ENCODE measurements at places on chromosomes 16 and 17.
A peak's percentile ranks its signal among the peaks of the same experiment; 100 is the strongest.

GRCh38 chr16:22692916-22693637 lies 120.9 kb upstream of the HS3ST2 start:
- DNase-seq: no peak

- peak; percentile 64 for DNase-seq
These were observed 6.6 kb downstream of the KCNAB3 start for GRCh38 chr17:7922845-7923628.

GRCh38 chr16:5193861-5194260 lies 96.3 kb upstream of the EEF2KMT start:
- no peak for DNase-seq

GRCh38 chr17:30517786-30518185 lies 40.6 kb downstream of the GOSR1 start:
- peak; percentile 8 for DNase-seq

GRCh38 chr17:35089586-35090296 lies 26.2 kb upstream of the RFFL start:
- DNase-seq: peak; percentile 65

DNA sequence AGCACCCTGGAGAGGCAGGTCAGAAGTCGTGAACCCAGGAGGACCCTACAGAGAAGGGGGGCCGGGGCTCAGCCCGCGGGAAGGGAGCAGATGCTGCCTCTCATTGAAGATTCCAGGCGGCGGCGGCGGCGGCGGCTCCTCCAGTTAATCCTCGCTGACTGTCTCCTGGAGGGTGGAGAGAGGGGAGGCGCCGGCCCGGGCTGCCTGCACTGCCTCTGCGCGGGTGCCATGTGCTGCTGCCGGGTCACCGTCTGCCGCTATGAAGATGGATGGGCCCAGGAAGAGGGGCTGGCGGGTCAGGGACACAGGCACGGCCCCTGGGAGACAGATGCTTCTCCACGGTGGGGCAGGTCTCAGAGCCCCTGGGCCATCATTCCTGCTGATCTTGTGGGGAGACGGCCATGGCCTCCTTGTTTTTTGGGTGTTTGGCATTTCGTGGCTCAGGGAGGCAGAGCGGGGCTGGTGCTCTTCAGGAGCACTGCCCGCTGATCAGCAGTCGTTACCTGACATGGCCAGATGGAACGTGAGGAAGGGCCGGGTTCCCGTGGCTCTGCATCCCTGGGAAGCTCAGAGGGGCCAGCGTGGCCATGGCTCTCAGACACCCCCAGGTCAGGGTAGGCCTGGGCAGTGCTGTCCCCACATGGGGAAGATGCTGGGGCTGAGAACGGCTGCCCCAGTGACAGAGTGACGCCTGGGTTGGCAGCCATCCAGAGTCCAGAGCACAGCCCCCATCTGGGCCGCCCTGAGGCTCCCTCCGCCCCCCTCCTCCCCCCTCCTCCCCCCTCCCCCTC lies 36.1 kb downstream of the GINS2 start:
- peak; percentile 42 for DNase-seq

DNA sequence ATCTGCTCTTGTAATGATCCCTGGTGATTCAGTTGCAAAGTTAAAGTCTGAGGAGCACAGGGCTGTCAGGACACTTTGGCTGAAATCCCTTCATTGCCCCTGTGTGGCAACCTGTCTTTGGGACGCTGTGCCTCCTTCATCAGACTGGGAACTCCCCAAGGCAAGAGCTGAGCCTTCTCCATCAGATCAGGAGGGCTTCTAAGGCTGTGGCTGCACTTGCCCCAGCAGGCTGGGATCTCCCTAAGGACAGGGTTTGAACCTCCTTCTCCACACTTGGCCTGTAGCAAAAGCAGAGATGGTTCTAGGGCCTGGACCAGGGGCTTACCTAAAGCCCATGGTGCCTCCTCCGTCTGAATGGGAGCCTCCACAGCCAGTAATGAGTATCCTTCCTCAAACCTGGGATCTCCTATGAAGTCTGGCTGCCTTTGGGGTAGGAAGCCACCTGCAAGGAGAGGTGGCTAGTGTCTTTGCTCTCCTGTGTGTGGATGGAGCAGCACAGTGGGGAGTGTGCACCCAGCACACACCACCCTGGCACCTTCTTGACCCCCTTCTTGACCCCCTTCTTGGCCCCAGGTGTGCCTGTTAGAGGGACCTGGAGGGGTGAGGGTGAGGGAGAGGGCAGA lies 79.0 kb upstream of the NKD1 start:
- DNase-seq: no peak

DNA sequence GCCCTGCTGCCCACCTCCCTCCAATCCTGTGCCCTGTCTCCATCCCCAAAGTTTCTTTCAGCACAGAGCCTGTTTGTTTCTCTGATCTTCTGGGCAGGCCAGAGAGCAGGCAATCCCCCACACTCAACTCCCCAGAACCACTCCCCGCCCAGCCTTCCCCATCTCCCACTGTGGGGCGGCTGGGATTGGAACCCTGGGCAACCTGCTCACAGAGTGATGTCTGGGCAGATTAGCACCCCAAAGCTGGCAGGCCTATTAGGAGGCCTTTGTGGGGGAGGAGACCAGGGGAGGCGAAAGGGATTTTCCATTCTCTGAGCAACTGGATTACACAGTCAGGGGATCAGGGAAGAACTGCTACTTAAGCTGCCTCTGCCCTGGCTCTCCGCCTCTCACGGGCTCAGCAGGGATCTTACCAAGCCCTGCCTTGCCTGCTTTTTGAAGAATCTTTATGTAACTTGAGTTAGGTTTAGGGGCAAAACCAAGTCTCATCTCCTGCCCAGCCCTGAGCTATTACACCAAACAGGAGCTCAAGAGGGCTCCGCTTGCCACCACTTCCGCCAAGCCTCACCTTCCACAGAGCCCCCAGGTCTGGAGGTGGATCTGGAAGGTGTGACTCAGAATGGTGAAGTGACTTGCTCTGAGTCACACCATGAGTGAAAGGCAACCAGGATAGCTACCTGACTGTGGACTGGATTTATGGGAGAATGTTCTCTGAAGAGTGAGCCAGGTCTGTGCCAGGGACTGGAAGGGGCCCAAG lies 16.0 kb upstream of the LHX1 start:
- no peak for DNase-seq

- DNase-seq: peak; percentile 18
These were observed 309.5 kb upstream of the PMFBP1 start for GRCh38 chr16:72481419-72481818.

DNA sequence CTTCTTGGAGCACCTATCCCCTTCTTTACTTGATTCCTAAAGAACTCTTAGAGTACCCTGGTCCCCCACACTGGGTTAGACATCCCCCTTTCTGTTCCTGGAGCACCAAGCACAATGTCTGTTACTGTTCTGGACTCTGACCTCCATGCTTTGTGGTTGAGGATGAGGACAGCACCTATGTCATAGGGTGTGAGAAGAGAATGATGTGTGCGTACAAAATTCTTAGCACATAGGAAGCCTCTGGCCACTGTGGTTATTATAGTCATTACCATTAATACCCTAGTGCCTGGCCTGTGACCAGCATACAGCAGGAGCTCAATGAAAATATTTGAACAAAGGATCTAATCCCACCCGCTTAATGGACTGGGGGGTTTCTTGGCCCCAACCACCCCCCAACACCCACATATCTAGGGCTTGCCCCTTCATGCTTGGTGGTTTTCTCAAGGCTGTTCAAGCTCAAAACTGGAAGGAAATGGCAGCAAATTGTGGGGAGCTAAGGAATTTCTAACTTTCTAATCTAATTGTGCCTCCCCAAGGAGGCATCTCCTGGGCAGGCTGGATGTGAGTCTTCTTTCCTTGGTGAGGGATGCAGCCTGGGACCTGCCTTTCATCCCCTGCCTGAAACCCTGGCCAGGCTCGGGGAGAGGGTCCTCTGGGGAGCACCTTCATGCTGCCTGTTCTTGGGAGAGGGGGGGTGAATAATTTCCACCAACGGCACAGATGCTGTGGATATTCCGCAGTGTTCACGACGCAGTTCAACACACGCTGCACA lies 1.5 kb upstream of the CMIP start:
- no peak for DNase-seq

GRCh38 chr17:41326173-41327145 lies 10.9 kb upstream of the KRTAP17-1 start:
- DNase-seq: no peak

GRCh38 chr17:14997290-14997689 lies 267.8 kb downstream of the PMP22 start:
- no peak for DNase-seq

DNA sequence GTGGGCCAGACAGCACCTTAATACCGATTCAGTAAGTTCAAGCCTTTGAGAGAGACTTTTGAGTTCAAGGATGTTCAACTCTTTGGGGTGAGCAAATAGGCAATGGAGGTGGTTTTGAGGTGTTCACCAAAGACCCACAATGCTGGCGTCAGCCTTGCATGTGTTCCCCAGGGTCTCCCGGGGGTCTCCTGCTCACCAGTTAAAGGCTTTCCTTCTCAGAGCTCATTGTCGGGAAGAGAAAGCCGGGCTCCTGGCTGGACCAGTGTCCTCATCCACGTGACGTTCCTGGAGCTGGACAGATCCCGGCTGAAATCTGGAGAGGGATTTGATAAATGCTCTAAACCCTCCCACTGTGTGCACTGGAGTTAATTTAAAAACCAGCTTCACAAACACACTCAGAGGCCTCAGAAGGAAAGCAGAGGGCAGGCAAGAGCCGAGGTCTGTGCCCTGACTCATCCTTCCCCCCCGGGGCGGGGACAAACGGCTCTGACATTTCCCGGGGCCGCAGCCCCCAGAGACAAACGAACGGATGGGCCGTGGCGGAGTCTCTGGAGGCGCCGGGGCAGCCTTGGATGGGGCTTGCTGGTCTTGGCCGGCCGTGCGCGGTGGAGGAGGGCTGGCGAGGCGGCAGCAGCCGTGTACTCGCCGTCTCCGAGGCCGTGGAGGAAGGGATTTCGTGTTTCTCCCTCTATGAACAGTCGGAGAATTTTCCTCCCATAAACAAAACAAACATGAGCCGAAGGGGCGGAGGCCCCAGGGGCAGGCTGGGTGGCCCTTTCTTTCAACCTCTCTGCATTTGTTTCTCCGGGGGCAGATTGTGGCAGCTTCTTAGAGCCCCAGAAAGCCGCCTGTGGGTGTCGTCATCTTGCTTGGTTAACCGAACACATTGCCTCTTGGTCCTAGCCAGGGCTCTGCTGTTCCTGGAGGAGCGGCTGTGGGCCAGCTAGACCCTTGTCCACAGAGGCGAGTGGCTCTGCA lies 94.2 kb downstream of the NTN1 start:
- DNase-seq: peak; percentile 78

GRCh38 chr17:13256545-13256944 lies 238.7 kb upstream of the ELAC2 start:
- no peak for DNase-seq

- peak; percentile 59 for DNase-seq
These were observed 154.2 kb downstream of the VPS53 start for GRCh38 chr17:560432-560873.

Data from EL (cell line).